Stimulated activated CD4-positive, alpha-beta T cell treated with anti-CD3 and anti-CD28 coated beads, Interleukin-1b, Interleukin-23, amount 100 ng/mL, for 48 hours (primary cell): ENCODE measurements at places on chromosomes 12 and 14.

- DNase-seq = no peak
Measured at GRCh38 chr14:77088645-77089044, 9.4 kb upstream of the CIPC start.

DNA sequence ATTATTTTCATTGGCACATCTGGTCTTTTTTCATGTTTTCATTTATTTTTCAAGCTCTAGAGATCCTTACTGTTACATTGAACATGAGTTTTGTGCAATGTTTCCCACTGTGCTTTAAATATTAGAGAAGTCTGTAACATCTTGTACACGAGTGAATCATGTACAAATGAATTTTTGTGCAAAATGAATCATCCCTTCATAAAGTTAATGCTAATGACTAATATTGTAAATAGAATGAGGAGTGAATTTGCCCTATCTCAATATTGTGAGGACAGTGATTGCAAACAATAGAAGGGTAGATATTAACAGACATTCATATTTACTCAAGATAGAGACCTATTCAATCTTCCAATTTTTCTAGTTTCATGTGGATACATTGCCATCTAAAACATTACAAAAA, 463.3 kb upstream of the FOXG1 start:
- no peak for DNase-seq

DNA sequence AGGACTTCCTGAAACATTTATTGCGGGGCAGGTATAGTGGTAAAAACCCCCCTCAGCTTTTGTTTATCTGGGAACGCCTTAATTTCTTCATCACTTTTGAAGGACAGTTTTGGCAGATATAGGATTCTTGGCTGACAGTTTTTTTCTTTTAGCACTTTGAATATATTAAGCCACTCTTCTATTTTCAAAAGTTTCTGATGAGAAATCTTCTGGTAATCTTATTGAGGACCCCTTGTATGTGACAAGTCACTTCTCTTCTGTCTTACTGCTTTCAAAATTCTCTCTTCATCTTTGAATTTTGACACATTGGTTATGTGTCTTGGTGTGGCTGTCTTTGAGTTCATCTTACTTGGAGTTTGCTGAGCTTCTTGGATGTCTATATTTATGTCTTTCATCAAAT, 59.1 kb downstream of the ATP23 start:
- DNase-seq = no peak

DNA sequence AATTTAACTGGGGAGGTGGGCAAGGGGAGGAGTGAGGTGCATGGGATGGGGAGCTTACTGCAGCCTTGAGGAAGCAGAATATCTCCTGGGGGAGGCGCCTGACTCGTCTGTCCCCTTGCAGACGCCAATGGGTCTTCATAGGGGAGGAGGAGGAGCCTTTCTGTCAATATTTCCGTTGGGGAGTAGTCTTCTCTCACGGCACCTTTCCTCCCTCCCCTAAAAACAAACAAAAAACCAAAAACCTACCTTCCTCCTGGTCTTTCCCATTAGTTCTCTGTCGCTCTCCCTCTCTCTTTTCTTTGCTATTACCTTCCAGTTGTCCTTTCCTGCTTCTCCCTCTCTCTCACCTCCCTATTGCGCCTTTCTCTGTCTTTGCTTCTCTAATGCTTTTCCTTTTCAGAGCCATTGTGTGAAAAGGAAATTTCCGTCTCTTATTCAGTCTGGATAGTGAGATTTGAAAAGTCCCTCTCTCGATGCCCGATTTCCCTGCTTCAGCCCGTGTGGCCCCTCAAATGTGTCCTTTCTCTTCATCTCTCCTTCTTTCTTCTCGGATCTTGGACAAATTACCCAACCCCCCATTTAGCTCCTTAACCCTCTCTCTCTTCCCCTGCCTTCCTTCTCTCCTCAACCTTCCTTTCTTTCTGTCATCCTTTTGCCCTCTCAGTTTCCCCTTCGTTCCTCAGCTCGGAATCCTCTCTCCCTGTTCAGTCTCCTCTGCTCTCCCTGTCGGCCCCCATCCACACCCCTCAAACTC, 5.9 kb downstream of the GPR84 start:
- DNase-seq = peak; percentile 37

DNA sequence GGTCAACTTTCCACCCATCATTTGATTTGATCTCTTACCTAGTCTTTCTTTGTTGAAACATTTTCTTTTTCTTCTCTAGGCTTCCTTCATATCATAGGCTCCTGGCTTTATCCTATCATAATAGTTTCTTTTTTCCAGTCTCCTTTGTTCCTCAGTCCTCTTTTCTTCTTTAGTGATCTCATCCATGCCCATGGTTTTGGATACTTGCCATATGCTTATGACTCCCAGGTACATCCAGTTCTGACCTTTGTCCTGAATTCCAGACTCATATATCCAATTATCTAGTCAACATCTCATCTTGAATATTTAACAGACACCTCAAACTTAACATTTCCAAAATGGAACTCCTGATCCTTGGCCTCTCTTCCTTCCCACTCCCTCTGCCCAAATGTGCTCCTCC, 36.1 kb upstream of the KRAS start:
- no peak for DNase-seq

DNA sequence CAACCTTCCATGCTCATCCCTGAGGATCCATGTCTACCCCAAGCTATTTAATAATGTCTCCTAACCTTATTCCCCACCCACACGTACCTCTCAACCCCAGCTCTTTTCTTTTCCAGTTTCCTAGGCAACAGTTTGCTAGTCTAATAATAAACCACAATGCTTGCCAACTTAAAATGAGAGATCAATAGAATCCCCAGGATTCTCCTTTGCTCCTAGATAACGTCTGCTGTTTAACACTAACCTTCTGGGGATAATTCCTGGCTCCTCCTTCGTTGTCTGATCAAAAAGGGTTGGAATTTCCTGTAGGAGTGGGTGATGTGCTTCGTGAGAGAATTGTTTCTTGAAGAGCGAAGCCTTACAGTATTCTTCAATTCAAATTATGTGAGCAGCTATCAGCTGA, 42.2 kb upstream of the DBX2 start:
- no peak for DNase-seq

- no peak for DNase-seq
Measured at GRCh38 chr12:21992823-21993222, 51.6 kb upstream of the ABCC9 start.

GRCh38 chr12:107134558-107134957, 41.2 kb upstream of the CRY1 start:
- DNase-seq = peak; percentile 66

DNA sequence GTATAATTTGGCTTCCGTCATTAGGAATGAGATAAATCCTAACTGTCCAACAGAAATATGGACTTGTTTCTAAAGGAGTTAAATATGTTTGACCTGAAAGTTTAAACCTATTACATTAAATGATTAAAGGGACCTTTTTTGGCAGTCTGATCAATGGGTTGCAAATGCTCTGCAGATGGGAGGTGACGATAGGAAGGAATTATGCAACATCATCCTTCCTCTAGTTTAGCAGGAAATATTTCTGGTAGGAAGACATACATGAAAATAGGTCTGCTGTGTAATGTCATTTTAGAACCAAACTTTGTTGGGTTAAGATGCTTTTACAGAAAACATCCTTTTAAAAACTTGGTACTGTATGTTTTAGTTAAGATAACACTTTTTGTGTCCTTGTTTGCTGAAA, 2.6 kb downstream of the LRRC10 start:
- DNase-seq = no peak

GRCh38 chr12:130666645-130667044, 49.5 kb downstream of the RIMBP2 start:
- DNase-seq = no peak

DNA sequence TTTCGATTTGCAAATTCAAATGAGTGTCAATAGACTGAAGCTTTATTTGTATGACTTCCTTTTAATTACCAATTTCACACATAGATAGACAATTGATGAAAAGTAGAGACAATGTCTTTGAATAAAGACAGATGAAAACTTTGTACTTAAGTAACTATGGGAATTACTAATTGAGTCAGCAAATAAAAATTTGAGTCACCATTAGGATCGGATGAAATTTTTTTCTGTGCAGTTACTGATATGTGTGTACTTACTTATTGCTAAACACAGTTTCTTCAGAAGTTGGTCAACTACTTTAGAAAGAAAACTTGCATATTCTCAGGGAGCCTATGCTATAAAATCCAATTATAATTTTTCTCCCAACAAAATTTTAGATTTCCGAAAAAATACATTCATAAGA, 224.9 kb upstream of the SLC16A7 start:
- DNase-seq = no peak

DNA sequence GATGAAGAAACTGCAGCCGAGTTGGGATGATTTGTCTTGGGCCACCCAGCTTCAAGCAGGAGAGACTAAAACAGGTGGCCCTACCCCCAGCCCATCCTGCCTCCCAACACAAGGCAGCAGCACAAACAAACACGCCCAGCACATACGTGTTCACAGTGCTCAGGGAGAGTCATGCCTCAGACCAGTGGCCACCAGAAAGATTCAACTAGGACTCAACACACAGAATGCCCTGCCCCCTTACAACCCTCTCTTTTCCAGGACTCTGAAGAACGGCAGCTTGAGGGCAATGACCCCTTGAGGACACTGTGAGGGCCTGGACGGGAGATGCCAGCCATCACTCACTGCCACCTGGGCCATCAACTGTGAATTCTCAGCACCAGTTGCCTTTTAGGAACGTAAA, 75.0 kb downstream of the NT5DC3 start:
- DNase-seq = no peak

- DNase-seq = peak; percentile 17
Measured at GRCh38 chr14:99055816-99056215, 216.2 kb downstream of the BCL11B start.

DNA sequence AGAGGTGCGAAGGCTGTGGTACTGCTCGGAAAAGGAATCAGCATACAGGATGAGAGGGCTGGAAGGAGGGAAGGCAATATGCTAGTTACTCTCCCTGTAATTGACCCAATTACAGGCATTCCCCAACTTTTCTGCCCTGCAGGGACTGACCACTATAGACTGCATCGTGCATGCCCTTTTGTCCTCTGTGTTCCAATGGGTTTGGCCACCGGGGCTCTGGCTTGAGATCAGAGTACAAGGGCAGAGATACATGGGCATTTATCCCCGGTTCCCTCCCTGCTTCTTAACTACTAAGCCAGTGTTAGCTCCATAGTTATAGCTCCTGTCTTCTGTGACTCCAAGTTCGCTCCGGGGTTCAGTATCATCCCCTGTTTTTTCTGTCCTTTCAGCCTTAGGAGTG, 59.7 kb downstream of the GTF2A1 start:
- no peak for DNase-seq

DNA sequence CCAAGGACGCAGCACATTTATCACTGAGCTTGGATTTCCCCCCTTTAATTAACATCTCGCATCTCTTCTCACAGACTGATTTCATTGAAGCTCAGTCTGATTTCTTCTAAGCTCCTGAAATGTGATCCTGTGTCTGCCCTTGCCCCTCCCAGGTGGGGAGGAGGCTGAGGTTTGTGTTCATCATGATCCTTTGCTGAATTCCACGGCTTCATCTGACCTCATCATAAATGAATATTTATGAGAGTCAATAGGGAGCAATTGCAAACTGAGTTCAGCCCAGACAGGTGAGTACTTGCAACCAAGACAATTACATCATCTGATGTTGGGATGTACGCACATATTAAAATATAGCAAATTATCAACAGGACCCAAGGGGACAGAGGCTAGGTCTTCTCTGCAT, 72.4 kb downstream of the MAP1LC3B2 start:
- no peak for DNase-seq

DNA sequence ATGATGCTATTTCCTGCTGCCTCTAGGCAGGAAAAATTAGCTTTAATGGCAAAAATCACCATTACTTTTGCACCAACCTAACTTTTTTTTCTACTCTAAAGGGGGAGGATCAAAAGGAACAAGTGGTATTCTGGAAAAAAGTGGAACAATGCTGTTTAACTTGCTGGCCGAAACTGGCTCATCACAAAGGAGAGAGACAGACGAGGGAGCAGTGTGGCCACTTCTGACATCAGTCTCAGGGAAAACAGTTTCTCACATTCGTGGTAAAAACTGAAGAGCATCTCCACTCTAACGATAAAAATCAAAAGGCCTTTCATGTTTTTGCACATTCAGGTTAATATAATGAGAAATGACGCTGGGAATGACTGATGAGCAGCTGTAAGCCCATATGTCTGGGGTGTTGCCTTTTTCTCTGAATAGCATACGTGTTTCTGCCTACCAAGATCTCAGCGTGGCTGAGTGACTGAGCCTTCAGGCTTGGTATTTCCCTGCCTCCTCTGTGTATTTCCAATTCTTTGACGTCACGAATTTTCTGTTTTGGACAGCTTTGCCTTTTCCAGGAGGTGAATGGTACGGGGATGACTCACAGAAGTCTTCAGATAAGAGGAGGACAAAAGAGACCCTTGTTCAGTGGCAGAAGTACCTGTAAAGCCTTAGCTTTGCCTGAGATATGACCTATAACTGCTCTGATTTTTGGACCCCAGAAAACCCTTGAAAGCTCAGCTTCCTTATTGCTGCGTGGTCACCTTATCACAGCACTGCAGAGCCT, 358.8 kb downstream of the GLT1D1 start:
- no peak for DNase-seq

DNA sequence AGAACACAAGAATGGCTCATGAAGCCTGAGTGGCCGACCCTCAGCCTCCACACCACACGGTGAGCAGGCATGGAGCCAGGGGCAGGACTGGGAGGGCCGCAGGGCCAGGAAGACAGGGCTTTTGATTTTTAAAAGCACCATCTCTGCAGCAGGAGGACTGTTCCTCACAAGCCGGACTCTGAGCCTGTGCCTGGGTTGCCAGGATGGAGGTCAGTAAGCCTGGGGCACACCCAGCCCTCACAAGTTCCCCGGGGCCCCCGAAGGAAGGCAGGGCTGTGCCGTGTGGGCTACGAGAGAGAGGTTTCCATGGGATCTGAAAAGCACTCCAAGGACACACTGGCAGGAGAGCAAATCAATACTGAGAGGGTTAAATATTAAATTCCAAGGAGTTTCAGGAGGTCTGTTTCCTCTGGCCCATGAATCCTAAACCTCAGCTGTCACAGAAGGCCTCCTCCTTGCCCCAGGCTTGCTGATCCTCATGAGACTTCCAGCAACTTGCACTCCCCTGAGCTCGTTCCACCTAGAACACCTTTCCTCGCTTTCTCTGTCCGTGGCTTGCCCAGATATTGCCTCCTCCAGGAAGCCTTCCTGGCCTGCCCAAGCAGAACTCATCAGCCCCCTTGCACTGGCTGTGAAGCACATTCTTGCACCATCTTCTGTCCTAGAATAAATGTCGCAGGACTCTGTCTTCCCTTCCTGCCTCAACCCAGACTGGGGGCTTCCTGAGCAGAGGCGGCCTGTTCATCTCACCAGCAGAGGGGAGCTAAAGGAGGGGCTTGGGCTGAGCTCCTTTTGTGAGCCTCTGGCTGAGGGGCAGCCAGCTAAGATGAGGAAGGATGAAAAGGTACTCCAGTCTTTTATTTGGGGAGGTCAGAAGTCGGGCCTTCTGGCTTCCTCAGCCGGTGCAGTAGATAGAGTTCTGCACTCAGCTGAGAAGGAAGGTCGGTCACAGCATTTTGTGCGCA, 64.6 kb downstream of the CCDC88C start:
- no peak for DNase-seq

DNA sequence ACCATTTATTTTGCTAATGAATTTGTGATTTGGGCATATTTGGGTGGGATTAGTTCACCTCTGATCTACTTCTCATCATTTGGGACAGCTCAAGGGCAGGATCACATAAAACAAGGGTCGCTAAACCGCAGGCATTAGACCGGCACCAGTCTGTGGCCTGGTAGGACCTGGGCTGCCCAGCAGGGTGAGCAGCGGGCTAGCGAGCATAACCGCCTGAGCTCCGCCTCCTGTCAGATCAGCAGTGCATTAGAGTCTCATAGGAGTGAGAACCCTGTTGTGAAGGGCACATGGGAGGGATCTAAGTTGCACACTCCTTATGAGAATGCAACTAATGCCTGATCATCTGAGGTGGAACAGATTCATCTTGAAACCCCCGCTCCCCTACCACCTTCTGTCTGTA, 785.3 kb downstream of the TRHDE start:
- DNase-seq = no peak
